ENCODE measurements at places on chromosomes 7 and 10.
A peak's percentile ranks its signal among the peaks of the same experiment; 100 is the strongest.

- DNase-seq, result no peak
Observed at GRCh38 chr10:93604146-93604545, 3.1 kb upstream of the RBP4 start.

DNA sequence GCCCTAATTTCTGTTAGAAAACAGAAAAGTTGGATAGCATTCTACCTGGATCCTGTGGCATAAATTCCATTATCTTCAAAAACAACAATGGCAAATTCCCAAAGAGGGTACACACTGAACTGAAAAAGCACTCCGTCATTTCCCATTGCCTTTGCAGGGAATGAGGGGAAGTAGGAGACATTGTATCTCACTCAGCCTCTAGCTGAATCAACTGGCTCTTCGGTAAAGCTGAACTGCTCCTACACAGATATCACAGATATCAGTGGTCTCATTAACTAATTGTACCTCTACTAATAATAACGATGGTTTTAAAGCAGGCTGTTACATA lies 64.2 kb upstream of the PRKAR2B start:
- DNase-seq, result no peak

DNA sequence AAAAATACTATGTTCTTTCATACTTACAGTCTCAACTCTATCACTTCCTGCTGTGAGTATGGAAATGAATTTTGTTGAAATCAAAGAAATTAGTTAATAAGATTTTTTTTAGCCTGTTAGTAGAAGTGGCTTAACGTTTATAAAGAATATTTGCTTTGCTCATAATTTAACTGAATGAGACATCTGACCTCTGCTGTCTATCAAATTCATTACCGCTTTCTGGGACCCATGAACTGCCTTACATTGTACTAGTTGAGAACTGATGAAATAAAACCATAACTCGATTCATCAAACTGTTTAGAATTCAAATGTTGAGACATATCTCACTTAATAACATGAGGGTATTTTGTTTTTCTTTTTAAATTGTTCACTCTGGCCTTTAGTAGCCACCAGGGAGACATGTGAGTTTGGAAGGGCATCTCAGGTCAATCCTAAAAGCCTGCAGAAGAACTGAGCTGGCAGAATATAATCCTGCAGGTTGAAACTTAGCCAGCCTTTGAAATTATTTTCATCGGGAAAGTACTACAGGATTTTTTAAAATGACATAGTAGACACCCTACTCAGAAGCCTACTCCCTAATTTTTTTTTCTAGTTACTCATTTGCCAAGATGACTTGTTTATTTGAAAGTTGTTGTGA lies 78.7 kb downstream of the KIAA1217 start:
- no peak for DNase-seq

DNA sequence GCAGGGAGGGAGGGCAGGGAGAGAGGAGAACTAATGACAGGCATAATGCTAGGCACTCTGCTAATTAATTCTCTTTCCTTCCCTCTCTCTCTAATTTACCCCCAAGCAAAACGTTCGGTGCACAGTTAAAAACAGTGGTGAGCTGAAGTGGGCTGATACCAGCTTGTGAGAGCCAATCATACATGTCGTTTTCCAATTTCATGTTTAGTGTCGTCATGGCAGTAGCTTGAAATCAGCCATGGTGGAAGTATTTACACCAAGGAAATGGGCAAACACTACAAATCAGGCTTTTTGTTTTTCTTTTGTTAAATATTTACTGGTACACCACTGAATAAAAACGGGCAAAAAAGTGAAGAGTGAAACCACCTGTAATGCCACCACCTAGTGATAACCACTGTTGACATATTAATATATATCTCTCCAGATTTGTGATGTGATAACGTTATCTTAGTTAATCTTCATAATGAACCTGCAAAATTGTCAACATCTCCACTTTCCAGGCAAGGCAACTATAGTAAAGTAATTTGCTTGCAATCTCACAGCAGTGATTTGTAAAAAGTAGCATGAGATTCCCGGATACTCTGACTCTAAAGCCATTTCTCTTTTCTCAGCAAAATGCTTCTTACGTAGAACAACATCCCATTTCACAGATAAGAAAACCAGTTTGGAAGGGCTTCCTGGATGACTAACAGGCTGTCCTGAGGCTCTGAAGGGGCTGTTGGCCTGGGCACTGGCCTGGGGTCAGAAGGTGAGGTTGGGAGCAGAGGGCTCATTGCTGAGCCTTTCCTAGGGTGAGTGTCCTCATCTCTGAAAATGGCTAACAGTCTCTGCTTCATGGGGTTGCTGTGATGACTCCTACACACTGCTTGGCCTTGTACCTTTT lies 83.7 kb downstream of the ATXN7L1 start:
- DNase-seq, result no peak

GRCh38 chr7:26153241-26153822 lies 1.3 kb downstream of the NFE2L3 start:
- peak; percentile 75 for DNase-seq

- no peak for DNase-seq
Observed at GRCh38 chr7:92057375-92057774, 76.9 kb downstream of the CYP51A1 start.

- no peak for DNase-seq
Observed at GRCh38 chr10:11245510-11245909, 227.8 kb downstream of the CELF2 start.

- no peak for DNase-seq
Observed at GRCh38 chr7:16978358-16979244, 96.8 kb upstream of the AGR3 start.

GRCh38 chr10:100744987-100745881 lies at the start of gene PAX2:
PAX2 (plus strand) TSS chr10:100745582; CDS start chr10:100746261, 679 bp downstream.
- no peak for DNase-seq

DNA sequence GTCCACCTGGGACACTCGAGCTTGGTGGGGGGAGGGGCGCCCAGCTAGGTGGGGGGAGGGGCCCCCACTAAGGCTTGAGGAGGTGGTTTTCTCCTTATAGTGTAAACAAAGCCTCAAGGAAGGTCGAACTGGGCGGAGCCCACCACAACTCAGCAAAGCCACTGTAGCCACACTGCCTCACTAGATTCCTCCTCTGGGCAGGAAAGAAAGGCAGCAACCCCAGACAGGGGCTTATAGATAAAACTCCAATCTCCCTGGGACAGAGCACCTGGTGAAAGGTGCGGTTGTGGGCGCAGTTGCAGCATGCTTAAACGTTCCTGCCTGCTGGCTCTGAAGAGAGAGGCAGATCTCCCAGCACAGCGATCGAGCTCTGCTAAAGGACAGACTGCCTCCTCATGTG lies 133.1 kb downstream of the SNX13 start:
- DNase-seq, result no peak

- DNase-seq, result no peak
Observed at GRCh38 chr7:158492367-158492764, 95.3 kb downstream of the PTPRN2 start.

GRCh38 chr10:112231602-112232400 lies 48.2 kb upstream of the GPAM start:
- peak; percentile 36 for DNase-seq

GRCh38 chr7:122748195-122748594 lies 45.5 kb upstream of the RNF148 start:
- no peak for DNase-seq

- no peak for DNase-seq
Observed at GRCh38 chr10:81944609-81945008, 69.6 kb downstream of the NRG3 start.

DNA sequence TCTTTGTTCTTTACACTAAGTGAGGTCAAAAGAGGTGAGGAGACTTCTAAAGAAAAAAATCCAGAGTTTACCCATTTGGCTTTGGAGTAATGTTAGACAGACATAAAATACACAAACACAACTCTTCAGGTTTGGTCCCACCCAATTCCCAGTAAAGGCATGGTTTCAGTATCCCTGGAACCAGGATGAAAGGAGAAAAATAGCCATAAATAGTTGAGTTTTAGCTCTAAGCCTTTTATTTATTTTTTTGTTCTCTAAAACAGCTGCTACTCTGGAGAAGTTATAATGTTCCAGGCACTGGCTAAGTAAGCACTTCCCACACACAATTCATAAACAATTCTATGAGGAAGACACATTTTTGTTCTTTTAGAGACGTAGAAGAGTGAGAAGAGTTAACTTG lies 4.0 kb downstream of the ABCB1 start:
- DNase-seq, result no peak

- DNase-seq, result no peak
Observed at GRCh38 chr7:157194948-157195347, 56.2 kb downstream of the UBE3C start.

DNA sequence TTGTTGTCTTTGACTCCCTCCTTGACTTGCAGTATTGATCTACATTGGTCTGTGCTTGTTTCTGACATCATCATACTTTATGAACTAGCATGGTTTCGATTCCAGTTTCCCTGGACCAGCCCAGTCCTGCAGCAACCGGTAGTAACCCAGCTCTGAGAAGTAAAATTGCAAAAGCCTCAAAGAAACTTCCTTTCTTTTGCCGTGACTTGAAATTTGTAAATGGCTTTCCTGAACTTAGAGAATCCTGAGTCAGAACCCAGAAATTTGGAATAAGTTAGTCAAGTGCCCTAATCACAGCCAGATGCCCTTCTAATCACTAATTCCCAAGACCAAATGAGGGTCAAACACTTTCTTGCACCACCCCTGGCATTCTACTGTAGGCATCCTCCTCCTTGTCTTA lies 15.0 kb downstream of the TAS2R60 start:
- DNase-seq, result no peak

- DNase-seq, result no peak
Observed at GRCh38 chr10:122503012-122503411, 41.7 kb downstream of the HTRA1 start.

DNA sequence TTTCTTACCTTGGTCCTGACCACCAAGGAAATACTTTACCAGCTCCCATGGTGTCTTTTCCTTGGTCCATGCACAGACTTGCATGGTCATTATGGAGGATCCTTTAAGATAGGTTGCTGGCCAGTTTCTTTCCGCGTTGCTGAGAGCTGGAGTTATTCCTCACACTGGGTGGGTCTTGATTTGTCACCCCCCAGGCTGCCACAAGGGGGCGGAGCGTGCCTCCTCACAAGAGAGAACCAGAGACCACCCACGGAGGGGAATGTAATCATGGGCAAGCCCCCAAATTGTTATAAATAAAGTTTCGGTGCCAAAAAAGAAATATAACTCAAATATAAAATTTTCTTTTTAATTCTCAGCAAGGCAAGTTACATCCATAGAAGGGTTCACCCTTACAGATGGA lies 10.5 kb upstream of the TRIM24 start:
- peak; percentile 27 for DNase-seq

DNA sequence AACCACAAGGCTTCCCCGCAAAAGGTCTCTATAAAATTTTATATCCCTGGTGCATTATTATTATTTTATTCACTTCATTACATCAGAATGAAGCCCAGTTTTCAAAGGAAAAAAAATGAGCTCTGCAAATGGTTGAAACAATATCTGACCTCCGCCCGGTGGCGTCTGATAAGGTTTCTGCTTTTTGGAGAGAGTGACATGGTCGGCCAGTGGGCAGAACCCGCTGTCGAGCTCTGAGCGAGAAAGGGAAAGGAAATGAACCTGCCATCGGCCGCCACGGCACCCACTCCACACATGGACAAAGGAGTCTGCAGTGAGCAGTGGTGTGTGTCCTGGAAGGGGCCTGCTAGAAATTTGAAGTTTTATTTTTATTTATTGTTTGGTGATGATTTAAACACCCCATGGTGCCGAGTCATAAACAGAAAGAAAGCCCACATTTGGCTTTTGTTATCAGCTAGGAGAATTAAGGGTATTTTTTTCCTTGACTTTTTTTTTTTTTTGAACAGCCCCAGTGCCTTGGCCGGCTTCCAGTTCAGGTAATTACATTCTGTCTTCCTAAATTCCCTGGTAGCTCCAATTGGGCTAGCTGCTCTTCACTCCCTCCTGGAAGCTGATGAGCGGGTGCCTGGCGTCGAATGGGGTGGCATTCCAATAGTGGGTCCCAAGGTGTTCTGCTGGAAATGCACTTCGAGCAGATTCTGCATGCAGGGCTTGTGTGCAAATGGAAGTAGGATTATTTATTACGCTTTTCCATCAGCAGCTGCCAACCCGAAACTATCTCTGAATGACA lies 149.4 kb upstream of the MKI67 start:
- DNase-seq, result no peak

DNA sequence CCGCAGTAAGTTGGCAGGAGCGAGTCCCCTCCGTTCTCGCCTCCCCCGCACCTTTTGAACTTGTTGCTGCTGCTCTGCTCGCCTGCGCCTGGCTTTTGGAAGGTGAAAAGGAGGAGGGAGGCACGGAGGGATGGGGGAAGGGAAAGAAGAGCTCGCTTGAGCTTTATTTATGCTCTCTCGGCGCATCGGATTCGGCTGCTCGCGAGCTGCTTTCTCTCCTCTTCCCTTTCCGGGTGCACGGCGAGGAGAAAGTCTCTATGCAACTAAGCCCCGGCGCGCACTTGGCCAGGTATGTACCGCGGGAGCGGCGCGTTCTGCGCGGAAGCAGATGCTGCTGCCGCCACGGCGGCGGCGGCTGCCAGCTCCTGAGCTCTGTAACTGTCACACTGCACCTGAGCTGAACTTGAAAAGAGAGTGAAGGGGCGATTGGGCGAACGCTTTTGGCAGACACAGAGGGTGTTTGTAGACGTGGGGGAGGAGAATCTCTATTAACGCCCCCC lies 551 bp downstream of the KCND2 start:
- DNase-seq, result no peak

DNA sequence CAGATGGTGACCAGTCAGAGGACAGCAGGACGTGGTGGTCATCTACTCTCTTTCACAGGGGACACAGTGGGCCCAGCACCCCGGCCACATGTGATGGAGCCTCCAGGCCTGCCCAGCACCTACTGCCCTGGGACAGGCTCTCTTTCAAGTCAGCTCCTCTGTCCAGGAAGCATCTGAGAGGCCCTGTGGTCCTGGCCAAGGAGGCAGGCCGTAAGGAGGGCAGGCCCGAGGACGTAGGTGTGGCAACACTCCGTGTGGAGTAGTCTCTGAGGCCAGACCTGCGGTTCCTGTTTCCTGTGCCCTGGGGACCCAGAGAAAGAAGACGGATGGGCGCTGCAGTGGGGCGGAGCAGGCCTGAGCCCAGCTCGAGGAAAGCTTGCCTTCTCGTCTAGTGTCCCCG lies 179.2 kb downstream of the EBF3 start:
- DNase-seq, result no peak

DNA sequence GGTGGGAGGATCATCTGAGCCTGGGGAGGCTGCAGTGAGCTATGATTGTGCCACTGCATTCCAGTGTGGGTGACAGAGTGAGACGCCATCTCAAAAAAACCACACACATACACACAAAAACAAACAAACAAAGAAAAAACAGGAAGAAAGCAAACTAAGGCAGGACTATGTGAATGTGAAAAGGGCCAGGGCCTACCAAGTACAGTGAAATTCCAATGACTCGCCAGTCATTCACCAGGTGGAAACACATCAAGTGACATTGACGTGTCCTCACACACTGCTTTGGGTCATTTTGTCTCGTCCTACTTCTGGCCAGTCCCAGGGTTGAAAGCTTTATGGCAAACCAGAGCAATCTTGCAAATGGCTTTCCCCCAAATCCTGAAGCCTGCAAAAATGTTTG lies 79.9 kb downstream of the HIP1 start:
- DNase-seq, result no peak
